ENCODE measurements at places on chromosomes 7 and 10.

- no peak for DNase-seq
Measured at GRCh38 chr10:78515038-78515872, 481.6 kb downstream of the RPS24 start.

DNA sequence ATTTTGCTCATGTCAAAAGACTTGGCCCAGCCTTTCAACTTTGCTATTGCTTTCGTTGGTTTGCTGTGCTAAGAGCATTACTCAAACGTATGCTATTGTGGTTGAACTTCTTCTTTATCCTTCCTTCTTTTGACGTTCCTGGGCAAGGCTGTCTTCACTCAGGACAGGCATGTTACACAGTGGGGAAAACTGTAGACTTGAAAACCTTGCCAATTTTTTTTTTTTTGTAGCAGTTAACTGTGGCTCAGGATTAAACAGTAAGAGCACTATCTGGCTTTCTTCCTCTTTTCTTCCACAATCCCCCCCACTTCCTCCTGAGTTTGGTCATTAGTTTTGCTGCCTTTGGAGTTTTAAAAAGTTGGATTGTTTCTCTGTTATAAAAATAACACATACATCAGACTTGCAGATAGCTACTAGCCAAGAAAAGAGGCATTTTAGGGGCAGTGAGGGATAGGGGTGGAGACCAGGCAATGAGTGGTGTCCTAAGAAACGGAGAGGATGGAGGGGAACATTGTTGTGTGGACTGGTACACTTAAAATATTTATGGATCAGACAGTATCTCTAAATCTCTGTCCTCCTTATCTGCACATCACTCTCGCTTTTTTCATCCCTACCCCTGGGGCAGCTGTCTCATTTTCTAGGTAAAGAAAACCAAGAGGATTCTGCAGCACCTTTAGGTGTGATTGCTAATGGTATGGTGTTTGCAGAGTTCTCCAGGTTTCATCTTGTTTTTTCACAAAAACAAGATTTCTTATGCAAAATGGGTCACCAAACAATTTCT lies 181.7 kb downstream of the LRMDA start:
- DNase-seq, result peak; percentile 93

- no peak for DNase-seq
Measured at GRCh38 chr10:43354330-43354635, 17.2 kb upstream of the FXYD4 start.

- no peak for DNase-seq
Measured at GRCh38 chr10:37868796-37869195, 11.4 kb upstream of the ZNF248 start.

DNA sequence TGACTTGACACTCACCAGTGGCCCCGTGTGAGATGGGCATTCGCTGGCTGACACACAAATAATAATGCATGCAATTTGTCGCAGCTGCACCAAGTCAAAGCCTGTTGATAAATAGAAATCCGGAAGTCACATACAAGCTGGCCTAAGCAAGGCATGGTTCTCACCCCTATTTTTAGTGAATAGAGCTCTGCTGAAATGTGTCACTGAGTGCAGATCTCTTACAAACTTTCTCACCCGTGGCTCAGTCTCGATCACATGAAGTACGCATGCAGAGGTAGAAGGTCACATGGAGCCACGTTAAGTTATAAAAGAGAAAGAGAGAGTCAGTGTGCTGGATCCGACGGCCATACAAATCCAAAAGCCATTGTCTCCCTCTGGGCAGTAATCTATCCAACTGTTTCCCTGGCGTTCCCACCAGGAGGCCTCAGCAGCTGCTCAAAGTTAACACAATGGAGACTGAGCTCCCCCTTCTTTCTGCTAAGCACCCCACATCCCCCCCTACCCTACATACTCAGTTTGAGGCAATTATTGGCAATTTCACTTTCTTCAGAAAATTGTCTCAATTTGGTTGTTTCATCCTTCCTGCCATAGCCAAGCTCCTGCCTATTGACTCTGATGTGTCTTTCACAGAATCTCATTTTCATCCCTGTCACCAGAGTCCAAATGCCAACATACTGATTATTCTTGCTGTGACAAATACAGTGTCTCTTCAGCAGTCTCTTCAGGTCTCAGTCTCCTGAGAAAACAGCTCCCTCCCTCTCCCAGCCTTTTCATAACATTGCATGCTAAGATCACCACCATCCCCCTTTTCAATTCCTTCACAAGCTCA lies 473.3 kb upstream of the NRP1 start:
- DNase-seq, result no peak
